T-helper 17 cell (primary cell): ENCODE measurements at places on chromosomes 3 and 15.

GRCh38 chr15:67248011-67248505, 6.4 kb downstream of the AAGAB start:
- no peak for DNase-seq

- DNase-seq: no peak
Measured at GRCh38 chr3:16788440-16789056, 96.2 kb upstream of the PLCL2 start.

GRCh38 chr3:85864896-85865295, 906.1 kb downstream of the CADM2 start:
- DNase-seq: no peak

DNA sequence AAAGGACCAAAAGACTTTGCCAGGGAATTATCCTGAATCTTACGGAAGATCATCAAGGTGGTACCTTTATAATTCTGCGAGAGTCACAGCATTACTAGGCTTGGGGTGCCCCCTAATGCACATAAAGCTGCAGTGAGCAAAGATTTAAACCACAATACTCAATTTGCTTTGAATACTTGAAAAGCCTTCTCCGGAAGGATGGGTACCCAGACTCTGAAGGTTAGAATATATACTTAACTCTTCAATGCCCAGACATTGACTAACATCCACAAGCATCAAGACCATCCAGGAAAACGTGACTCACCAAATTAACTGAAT, 117.8 kb upstream of the KCNH8 start:
- DNase-seq: no peak

DNA sequence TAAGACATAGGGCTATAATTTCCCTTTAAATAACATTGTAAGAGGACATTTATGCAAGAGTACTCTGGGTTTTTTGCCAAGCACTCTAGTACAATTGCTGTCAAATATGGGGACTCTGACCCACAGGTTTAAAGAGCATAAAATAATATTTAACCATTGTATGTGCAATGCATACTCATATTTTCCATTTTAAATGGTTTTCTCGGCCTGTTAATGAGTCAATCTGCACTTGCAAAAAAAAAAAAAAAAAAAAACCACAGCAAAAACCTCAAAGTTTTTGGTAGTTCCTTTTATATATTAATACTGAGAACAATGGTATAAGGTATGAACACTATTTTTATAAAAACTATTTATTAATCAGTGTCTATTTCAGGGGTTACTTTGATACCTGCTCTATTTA, 304.0 kb upstream of the CBLB start:
- no peak for DNase-seq

DNA sequence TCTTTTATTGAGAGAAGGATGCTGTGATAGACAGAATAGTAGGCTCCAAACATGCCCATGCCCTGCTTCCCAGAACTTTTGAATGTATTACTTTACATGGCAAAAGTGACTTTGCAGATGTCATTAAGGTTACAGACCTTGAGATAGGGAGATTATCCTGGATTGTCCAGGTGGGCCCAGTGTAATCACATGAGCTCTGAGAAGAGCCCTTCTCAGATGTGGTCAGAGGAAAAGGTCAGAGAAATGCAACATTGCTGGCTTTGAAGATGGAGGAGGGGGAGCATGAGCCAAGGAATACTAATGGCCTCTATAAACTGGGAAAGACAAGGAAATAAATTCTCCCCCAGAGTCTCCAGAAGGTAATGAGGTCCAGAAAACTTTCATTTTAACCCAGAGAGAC, 45.8 kb upstream of the LYZL4 start:
- DNase-seq: no peak

GRCh38 chr3:126750756-126751121, 46.7 kb downstream of the CHCHD6 start:
- no peak for DNase-seq

GRCh38 chr15:101086394-101087171, 165.3 kb downstream of the CHSY1 start:
- DNase-seq: no peak

GRCh38 chr3:87855616-87856015, 203.2 kb downstream of the CGGBP1 start:
- DNase-seq: no peak

- DNase-seq: peak; percentile 32
Measured at GRCh38 chr15:78811124-78811824, at the start of gene ADAMTS7. Gene ADAMTS7 (minus strand): TSS chr15:78811464. CDS start chr15:78811220, 244 bp downstream.

DNA sequence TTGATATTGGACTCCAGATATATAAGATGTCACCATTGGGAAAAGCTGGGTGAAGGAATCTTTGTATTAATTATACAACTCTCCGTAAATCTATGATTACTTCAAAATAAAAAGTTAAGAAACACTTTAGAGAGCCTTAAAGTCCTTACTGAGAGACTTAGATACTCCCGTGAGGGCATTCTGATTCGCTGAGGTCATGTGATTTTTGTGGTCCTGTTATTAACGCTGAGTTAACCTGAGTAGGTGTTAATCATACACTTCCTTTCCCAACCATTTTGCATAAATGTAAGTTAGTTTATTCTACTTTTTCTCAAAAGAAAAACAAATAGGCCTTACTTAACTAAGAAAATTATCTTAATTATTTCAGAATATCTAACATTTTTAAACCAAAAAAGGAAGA, 67.1 kb upstream of the LMOD3 start:
- no peak for DNase-seq

DNA sequence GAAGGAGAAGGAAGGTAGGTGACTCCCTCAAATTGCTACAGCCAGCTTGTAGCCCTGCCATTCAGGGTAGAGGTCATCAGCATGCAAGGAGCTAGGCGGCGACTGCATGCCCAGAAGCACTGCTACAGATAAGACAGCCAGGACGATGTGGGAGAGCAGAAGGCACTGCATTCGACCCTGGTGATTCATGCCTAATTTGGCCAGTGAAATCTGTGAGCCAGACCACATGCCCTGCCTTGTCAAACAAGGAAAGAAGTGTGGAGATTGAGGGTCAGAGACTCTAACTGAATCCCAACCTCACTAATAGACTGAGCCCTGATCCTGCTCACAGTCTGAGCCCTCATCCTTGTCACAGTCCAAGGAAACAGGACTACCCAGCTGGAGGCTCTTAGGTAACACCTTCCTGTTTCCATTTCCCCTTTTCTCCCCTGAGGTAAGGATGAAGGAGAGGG, 86.6 kb downstream of the LINGO1 start:
- DNase-seq: no peak

DNA sequence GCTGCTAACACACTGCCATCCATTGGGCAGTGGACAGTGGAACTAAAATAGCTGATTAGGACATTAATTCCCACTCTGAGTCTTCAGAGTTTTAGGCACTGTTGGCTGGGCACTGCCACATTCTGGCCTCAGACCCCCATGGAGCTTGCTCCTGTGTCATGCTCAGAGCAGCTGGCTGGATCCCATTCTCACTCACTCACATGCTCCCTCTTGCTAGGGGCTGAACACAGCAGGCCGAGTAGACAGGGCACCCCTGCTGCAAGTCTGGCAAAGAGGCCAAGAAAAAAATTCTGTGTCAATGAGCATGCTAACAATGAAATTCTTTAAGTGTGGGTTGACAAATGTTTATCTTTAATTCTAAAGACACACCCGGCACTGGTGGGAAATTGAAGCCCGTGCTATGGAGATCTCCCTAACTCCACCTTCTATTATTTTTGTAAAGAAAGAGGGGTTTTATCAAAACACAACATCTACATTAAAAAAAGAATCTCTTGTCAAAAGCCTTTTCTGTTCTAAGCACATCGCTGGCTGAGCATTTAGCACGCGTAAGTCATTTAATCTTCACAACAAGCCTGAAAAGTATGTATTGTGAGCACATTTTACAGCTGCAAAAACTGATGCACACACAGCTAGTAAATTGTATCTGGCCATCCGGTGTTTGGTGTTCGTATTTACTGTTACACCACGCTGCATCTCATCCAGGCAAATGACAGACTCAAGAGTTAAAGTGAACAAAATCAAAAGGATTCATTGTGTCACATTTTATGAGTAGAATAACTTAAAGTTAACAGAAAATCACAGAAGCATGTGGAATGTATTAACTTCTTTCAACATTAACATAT, 362.1 kb downstream of the PLOD2 start:
- no peak for DNase-seq

- no peak for DNase-seq
Measured at GRCh38 chr15:39153716-39154115, 427.2 kb upstream of the THBS1 start.

DNA sequence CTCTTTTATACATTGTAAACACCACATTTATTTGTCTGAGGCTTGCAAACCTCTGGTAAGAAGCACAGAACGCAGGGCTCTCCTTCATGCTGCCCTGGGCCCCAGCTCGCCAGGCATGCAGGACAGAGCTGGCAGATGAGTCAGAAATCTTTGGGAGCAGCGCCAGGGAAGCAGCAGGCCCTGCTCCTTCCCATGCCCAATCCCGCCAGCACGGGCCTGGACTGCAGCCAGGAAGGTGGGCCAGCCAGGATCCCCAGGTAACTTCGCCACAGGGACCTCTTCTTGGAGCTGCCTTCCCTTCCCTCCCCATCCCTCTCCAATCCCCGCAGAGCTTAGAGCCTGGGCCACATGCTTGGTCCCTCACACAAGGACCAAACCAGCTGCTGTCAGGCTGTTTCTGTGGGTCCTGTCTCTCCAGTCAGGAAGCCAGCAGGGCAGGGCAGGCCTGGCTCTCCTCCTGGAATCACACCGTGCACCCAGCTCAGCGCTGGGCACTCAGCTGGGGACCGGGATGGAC, 8.8 kb downstream of the STOML1 start:
- no peak for DNase-seq

DNA sequence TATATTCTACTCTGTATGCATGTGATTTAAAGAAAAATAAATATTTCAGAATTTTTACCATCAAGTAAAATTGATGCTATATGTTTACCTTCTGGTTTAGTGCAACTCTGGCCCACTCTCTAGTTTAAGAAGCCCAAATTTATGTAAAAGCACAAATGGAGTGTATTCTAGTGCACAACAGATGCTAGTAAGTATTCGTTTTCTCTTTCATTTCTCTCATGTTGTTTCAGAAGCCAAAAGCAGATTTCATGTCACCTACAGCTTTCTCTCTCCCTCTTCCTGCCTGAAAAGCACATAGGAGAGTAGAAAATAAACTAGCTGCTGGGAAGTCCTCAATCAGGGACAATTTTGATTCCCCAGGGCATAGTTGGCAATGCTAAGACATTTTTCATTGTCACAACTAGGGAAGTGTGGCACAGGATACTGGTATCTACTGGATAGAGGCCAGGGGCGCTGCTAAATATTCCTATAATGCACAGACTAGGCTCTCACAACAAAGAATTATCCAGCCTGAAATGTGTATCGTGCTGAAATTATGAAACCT, 147.4 kb upstream of the ARHGEF26 start:
- DNase-seq: no peak

DNA sequence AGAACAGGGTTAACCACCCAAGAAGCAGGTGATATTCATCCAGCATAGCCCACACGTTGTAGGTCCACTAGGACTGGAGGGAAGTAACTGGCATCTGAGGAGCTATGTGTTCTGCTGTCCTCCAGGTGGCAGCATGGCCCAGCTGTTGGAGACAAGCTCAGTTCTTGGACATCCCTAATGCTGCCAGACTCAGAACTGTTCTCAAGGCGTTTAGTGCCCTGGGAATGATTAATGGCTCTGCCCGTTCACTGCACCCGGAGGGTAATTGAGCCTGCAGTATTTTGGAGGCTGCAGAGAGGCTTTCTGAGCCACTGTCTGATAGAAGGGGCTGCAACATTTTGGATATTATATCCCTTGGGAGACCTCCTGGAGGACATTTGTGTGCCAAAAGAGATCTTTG, 521.3 kb upstream of the SEMA6D start:
- no peak for DNase-seq

DNA sequence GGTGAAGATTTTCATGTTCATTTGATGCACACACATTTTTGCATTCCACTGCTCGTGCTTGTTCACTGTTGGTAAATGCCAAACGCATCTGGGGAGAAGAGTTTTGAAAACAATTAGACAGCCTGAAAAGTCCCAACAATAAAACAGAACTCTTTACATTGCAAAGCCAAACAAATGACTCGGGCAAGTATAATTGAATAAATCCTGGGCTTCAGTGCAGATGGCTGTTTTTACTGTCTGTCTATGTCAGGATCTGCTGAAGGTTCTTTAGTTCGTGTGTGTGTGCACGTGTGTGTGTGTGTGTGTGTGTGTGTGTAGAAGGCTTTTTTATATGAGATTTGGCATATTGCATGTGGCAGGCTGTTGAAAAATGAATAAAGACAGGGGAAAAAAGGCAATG, 277.5 kb upstream of the CDIN1 start:
- no peak for DNase-seq

- DNase-seq: no peak
Measured at GRCh38 chr3:71850654-71851053, 65.7 kb upstream of the PROK2 start.

DNA sequence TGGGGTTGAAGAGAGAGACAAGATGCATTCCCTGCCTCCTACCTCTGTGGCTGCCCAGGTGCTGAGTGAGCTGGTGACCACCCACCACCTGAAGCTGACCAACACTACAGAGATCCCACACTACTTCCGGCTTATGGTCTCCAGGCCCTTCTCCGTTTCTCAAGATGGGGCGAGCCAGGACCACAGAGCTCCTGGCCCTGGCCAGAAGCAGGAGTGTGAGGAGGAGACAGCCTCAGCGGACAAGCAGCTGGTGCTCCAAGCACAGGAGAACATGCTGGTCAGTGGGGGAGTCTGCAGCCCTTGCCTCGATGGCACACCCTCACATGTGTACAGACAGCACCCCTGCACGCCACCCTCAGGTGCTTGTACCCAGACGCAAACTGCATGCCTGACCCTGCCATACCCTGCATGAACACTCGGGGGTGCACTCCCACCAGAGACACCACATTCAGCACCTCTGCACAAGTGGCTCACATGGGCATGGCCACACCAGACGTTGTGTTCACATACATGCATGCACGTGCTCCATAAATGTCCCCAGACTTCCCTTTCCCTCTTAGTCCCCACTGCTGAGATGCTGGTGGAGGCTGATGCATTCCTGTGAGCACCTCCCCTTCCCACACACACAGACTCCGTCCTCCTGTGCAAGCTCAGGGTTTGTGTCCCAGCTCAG, 19.0 kb downstream of the ACAA1 start:
- peak; percentile 72 for DNase-seq

GRCh38 chr3:114411190-114411668, 117.4 kb downstream of the TIGIT start:
- no peak for DNase-seq

- DNase-seq: no peak
Measured at GRCh38 chr3:55879901-55880331, 392.8 kb upstream of the WNT5A start.

DNA sequence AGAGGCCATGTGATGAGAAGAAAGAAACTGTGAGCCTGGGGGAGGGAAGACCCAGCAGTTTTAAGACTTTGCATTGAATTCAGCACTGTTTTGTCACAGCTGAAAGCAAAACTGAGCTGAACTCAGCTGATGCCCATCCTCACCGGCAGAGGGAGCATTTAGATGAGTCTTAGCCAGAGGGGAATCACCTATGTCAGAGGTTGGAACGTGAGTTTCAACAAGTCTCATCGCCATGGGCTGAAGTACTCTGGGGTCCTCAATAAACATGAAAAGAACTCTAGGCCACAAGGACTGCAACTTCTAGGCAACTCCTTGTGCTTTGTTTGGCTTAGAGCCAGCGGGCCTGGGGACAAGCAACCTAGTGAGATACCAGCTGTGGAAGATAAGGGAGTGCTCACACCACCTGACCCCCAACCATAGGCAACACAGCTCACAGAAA, 324.5 kb downstream of the TBL1XR1 start:
- DNase-seq: peak; percentile 37
